ENCODE measurements at places on chromosomes 12 and 14.

- DNase-seq = peak; percentile 46
Measured at GRCh38 chr14:80567905-80568536, 356.7 kb upstream of the DIO2 start.

GRCh38 chr12:129615001-129615400, 288.8 kb downstream of the TMEM132D start:
- peak; percentile 47 for DNase-seq

GRCh38 chr14:74904635-74905503, 18.2 kb downstream of the RPS6KL1 start:
- no peak for DNase-seq

DNA sequence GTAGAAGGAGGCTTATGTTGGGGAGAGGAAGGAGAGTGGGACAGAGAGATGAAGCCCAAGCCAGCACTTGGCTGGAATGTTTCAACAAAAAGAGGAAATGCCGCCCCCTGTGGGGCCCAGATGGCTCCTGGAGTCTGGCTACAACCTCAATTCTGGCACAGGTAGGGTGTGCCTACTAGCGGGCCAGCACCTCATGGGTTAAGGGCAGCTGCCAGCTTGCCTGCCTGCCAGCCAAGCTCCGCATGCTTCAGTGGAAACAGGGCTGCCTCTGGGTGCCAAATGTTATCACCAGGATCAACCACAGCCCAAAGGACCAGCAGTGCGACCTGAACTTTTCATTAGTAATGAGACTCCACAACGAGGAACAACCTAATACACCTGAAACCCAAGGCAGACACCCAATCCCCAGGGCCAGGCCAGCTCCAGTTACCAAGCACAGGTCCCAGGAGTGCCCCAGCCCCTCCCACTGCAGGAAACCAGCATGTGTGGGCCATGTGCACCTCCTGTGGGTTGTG, 11.3 kb downstream of the RAB15 start:
- DNase-seq = no peak

GRCh38 chr12:76836633-76837032, 42.2 kb downstream of the CSRP2 start:
- no peak for DNase-seq
